SJSA1 (cell line): ENCODE measurements at places on chromosomes 11 and 22. TPM values are rescaled to one million over a fixed set of nuclear protein-coding genes. Genes with fewer than 3 reads are reported as not detected.
A peak's percentile ranks its signal among the peaks of the same experiment; 100 is the strongest.

- no peaks in the 10 kb centered on the region for H3K4me1 ChIP-seq
- H3K36me3 ChIP-seq: no peaks in the 10 kb centered on the region
- no peak overlapping the region for H3K27ac ChIP-seq
Measured at GRCh38 chr11:120882175-120882574, 141.7 kb upstream of the TBCEL start.

GRCh38 chr11:76459299-76459698, 14.5 kb downstream of the EMSY start:
- no peak for DNase-seq
- peaks cover 25% of the 10 kb centered on the region for H3K4me1 ChIP-seq
- no peak overlapping the region for H3K27ac ChIP-seq
- H3K4me3 ChIP-seq: no peak overlapping the region
- no peaks in the 10 kb centered on the region for H3K27me3 ChIP-seq

GRCh38 chr22:25419247-25420113, 145.0 kb upstream of the GRK3 start:
- no peak overlapping the region for H3K27ac ChIP-seq
- H3K36me3 ChIP-seq: no peaks in the 10 kb centered on the region
- H3K4me1 ChIP-seq: no peaks in the 10 kb centered on the region
- DNase-seq: peak; percentile 35
- no peak overlapping the region for H3K4me3 ChIP-seq
- peaks cover 59% of the 10 kb centered on the region for H3K27me3 ChIP-seq

DNA sequence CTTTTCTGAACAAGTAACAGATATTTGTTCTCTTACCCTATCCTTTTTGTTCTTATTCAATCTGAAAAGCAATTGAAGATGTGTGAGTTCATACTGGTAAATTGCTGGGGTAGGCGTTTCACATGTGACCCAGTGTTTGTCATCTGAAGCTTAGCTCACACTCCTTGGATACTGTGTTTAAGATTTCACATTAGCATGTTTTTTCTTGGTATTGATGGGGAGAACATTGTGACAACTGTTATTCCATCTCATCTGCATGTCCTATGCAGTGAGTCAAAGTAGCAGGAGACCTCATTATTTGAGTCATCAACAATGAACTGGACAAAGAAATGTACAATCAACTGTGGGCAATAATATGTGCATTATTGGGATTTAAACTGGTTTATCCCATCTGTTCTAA, 691.6 kb upstream of the ANO5 start:
- H3K27ac ChIP-seq: no peak overlapping the region
- no peaks in the 10 kb centered on the region for H3K4me1 ChIP-seq
- no peak for DNase-seq
- H3K4me3 ChIP-seq: no peak overlapping the region
- no peaks in the 10 kb centered on the region for H3K36me3 ChIP-seq

GRCh38 chr11:12540075-12540680, 134.0 kb upstream of the TEAD1 start:
- H3K36me3 ChIP-seq: no peaks in the 10 kb centered on the region
- H3K4me1 ChIP-seq: peaks cover 48% of the 10 kb centered on the region
- no peaks in the 10 kb centered on the region for H3K27me3 ChIP-seq
- H3K27ac ChIP-seq: peak overlapping the region; percentile 88

- H3K4me1 ChIP-seq: no peaks in the 10 kb centered on the region
- no peak overlapping the region for H3K4me3 ChIP-seq
- no peak for DNase-seq
- no peaks in the 10 kb centered on the region for H3K36me3 ChIP-seq
Measured at GRCh38 chr11:100939571-100939970, 190.0 kb downstream of the PGR start.

- H3K4me1 ChIP-seq: no peaks in the 10 kb centered on the region
- no peak overlapping the region for H3K4me3 ChIP-seq
- H3K27ac ChIP-seq: no peak overlapping the region
- no peak for DNase-seq
- no peaks in the 10 kb centered on the region for H3K36me3 ChIP-seq
Measured at GRCh38 chr11:33505093-33505492, 195.5 kb downstream of the C11orf91 start.

- no peak overlapping the region for H3K4me3 ChIP-seq
- no peak overlapping the region for H3K27ac ChIP-seq
- H3K4me1 ChIP-seq: no peaks in the 10 kb centered on the region
- H3K36me3 ChIP-seq: no peaks in the 10 kb centered on the region
Measured at GRCh38 chr11:6663794-6664469, 8.3 kb upstream of the DCHS1 start.

- H3K27me3 ChIP-seq: no peaks in the 10 kb centered on the region
- H3K36me3 ChIP-seq: no peaks in the 10 kb centered on the region
- H3K27ac ChIP-seq: no peak overlapping the region
- H3K4me1 ChIP-seq: no peaks in the 10 kb centered on the region
- no peak overlapping the region for H3K4me3 ChIP-seq
Measured at GRCh38 chr11:130652671-130653335, 204.4 kb downstream of the ADAMTS15 start.

GRCh38 chr22:40221055-40221414, 43.3 kb downstream of the TNRC6B start:
- no peak for DNase-seq
- no peak overlapping the region for H3K4me3 ChIP-seq
- peak overlapping the region; percentile 45; the same call in 1 of the 2 replicates for H3K27ac ChIP-seq
- H3K27me3 ChIP-seq: no peaks in the 10 kb centered on the region

- H3K27ac ChIP-seq: no peak overlapping the region
- peaks cover 61% of the 10 kb centered on the region for H3K36me3 ChIP-seq
- H3K4me3 ChIP-seq: no peak overlapping the region
- no peaks in the 10 kb centered on the region for H3K4me1 ChIP-seq
- no peaks in the 10 kb centered on the region for H3K27me3 ChIP-seq
- no peak for DNase-seq
Measured at GRCh38 chr22:17606496-17606895, 22.1 kb downstream of the ATP6V1E1 start.

DNA sequence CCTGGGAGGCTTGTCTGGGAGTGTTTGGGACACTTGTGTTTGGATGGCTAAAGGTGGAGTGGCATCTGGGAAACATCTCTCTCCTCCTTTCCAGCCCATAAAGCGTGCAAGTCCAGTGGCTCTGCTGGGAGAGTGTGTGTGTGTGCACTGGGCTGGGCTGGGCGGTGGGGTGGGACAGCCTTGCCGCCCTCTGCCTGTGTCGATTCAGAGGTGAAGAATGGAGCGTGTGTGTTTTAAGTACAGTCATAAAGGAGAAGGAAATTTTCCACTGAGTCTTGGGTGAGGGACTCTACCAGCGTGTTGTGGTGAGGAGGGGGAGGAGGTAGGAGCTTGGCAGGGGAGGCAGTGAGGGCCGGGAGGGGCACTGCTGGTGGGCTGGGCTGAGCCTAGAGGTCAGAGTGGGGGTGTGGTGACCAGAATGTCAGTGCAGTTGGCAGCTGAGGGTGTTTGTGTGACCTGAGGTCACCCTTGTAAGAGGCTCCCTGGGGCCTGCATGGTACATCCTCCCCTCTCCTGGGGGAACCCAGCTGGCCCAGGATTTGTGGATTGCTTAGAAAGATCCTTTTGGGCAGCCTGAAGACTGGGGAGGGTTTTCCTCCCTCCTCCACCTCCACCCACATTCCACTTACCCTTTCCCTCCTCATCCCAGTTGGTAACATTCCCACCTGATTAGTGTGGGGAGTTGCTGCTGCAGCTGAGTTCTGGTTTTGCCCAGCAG, 1.7 kb downstream of the TIMP3 start:
- H3K27ac ChIP-seq: no peak overlapping the region
- peak overlapping the region; percentile 61 for H3K4me3 ChIP-seq
- DNase-seq: no peak
- peaks cover 33% of the 10 kb centered on the region for H3K4me1 ChIP-seq

DNA sequence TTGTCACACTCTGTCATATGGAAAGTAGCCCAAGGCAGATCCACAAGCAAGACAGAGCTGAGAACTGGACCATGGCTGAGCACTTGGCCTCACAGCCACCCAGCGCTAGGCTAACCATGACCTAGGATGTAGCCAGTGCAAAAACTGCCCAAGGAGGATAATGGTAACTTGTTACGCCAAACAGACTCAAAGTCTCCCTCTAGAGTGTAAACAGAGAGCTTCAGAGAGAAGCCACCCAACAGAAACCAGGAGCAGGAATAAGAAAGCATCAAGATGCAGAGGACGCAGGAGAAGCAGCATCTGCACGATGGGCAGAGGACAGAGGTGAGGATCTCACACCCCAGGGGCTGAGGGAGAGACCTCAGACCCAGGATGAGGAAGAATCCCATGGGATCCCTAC, 97.9 kb downstream of the RCN1 start:
- H3K4me1 ChIP-seq: no peaks in the 10 kb centered on the region
- H3K27ac ChIP-seq: no peak overlapping the region
- H3K27me3 ChIP-seq: peaks cover 9% of the 10 kb centered on the region
- no peak overlapping the region for H3K4me3 ChIP-seq

DNA sequence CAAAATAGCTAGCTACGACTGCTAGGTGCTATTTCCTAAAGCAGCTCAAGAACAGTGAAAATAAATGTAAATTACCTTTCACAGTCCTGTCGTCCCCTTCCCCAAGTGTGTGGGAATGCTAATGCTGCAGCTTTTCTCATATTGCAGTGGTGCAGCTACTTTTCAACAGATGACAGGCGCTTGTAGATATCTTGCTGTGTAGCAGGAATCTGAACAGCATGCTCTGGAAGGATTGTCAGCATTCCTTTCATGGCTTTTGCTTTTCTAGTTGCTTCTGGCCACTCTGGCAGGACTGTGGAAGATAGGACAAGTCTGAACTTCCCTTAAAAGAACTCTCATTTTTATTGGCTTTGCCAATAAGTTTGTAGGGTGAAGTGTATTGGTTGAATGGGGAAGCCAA, 18.8 kb downstream of the FAR1 start:
- no peak overlapping the region for H3K4me3 ChIP-seq
- H3K27ac ChIP-seq: no peak overlapping the region
- no peaks in the 10 kb centered on the region for H3K27me3 ChIP-seq
- H3K36me3 ChIP-seq: peaks cover 16% of the 10 kb centered on the region
- DNase-seq: no peak
- H3K4me1 ChIP-seq: no peaks in the 10 kb centered on the region

DNA sequence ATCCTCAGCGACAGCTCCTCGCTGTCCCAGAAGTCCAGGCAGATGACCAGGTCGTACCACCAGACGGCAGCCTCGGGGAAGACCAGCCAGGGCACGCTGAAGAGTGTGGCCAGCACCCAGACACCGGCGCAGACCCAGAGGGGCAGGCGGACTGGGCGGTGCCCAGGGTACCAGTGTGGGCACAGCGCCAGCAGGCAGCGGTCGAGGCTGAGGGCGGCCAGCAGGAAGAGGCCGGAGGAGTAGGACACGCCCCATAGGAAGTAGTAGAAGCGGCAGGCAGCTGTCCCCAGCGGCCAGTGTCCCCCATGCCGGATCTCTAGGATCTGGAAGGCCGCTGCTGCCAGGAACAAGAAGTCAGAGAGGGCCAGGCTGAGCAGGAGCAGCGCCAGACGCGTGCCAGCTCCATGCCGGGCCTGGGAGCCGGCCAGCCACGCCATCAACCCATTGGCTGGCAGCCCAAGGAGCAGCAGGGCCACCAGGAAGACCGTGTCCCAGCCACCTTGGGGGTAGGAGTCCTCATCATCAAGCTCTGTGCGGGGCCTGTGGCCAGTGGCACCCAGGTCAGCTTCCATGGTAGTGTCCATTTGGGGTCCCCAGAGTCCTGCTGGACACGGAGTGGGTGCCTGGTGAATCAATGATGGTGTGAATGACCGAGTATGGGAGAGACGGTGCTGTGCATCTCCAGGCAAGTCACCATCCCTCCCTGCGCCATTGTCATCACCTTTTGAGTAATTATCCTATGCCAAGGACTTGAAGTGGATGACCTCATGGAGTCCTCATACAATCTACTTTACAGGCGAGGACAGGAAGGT, at the start of gene GPR152:
Gene GPR152 (minus strand): TSS at position 589 of the 812 bp plus-strand sequence. CDS start 5 bp downstream, at position 584.
- peaks cover 7% of the 10 kb centered on the region for H3K4me1 ChIP-seq
- no peak for DNase-seq
- no peaks in the 10 kb centered on the region; the same call in 1 of the 2 replicates for H3K27me3 ChIP-seq
- H3K36me3 ChIP-seq: no peaks in the 10 kb centered on the region

GRCh38 chr11:124551189-124551588, 7.7 kb upstream of the OR8B12 start:
- H3K36me3 ChIP-seq: no peaks in the 10 kb centered on the region
- H3K27ac ChIP-seq: no peak overlapping the region
- no peak overlapping the region for H3K4me3 ChIP-seq
- no peaks in the 10 kb centered on the region for H3K27me3 ChIP-seq
- no peaks in the 10 kb centered on the region for H3K4me1 ChIP-seq

GRCh38 chr11:27171376-27171958, 130.9 kb downstream of the BBOX1 start:
- no peaks in the 10 kb centered on the region for H3K36me3 ChIP-seq
- no peaks in the 10 kb centered on the region for H3K4me1 ChIP-seq
- no peak overlapping the region for H3K27ac ChIP-seq
- DNase-seq: no peak
- no peak overlapping the region for H3K4me3 ChIP-seq
- no peaks in the 10 kb centered on the region for H3K27me3 ChIP-seq

GRCh38 chr11:69131644-69132300, 24.0 kb upstream of the SMIM38 start:
- no peak overlapping the region for H3K4me3 ChIP-seq
- DNase-seq: peak; percentile 95
- no peaks in the 10 kb centered on the region for H3K27me3 ChIP-seq
- peaks cover 49% of the 10 kb centered on the region for H3K4me1 ChIP-seq

- H3K4me1 ChIP-seq: no peaks in the 10 kb centered on the region
- no peaks in the 10 kb centered on the region for H3K36me3 ChIP-seq
- H3K27ac ChIP-seq: no peak overlapping the region
- no peak for DNase-seq
- H3K27me3 ChIP-seq: no peaks in the 10 kb centered on the region
- H3K4me3 ChIP-seq: no peak overlapping the region
Measured at GRCh38 chr11:58811499-58811898, 33.0 kb downstream of the GLYATL2 start.

DNA sequence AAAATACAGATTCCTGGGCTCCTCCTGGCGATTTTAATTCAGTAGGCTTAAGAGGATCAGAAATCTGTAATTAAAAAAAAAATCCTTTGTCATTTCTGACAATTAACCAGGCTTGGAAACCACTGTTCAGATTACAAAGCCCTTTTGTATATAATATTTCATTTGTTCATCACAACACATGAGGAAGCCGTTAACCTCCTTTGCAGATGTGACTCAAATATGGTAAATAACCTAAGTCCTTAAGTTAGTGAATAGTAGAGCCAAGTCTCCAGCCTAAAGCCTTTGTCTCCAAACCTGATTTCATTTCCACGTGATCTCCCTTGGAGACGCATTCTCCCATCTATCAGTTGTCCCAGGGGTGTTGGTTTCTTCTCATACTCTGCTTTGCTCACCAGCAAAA, 67.6 kb downstream of the UBASH3B start:
- H3K27ac ChIP-seq: peak overlapping the region; percentile 60
- peaks cover 43% of the 10 kb centered on the region for H3K4me1 ChIP-seq
- no peak overlapping the region for H3K4me3 ChIP-seq
- no peaks in the 10 kb centered on the region for H3K27me3 ChIP-seq
- DNase-seq: no peak

GRCh38 chr11:95924414-95924760, 480 bp upstream of the MTMR2 start:
- peaks cover 4% of the 10 kb centered on the region; the same call in 1 of the 2 replicates for H3K36me3 ChIP-seq
- H3K27ac ChIP-seq: peak overlapping the region; percentile 90
- H3K4me1 ChIP-seq: peaks cover 25% of the 10 kb centered on the region
- no peak for DNase-seq
- H3K4me3 ChIP-seq: peak overlapping the region; percentile 80

GRCh38 chr22:49975543-49976389, 15.2 kb downstream of the PIM3 start:
- no peaks in the 10 kb centered on the region; the same call in 1 of the 2 replicates for H3K36me3 ChIP-seq
- H3K4me3 ChIP-seq: no peak overlapping the region

SYVN1 gene
- total RNA-seq: 15.6 and 20.2 TPM in 2 replicates

NXPE1 gene
- not detected in 2 replicates for total RNA-seq

C11orf21 gene
- total RNA-seq: 0.11 TPM in 1 of 2 replicates, not detected in the other

P2RY2 gene
- not detected in 2 replicates for total RNA-seq

DGCR6 gene
- total RNA-seq: 0.95 and 1.9 TPM in 2 replicates

ACR gene
- total RNA-seq: not detected in 2 replicates

OR52K2 gene
- total RNA-seq: not detected in 2 replicates

ADAMTS15 gene
- 1.2 and 1.3 TPM in 2 replicates for total RNA-seq

ISX gene
- total RNA-seq: not detected in 2 replicates

APOA4 gene
- not detected in 2 replicates for total RNA-seq

MMP7 gene
- 0.34 TPM in 1 of 2 replicates, not detected in the other for total RNA-seq

RGL4 gene
- total RNA-seq: not detected in 2 replicates
